CD4-positive, alpha-beta T cell treated with Interleukin-12 subunit alpha and Interleukin-12 subunit beta, for 1 hour (primary cell): ENCODE measurements at places on chromosomes 5 and 9.
A peak's percentile ranks its signal among the peaks of the same experiment; 100 is the strongest.

DNA sequence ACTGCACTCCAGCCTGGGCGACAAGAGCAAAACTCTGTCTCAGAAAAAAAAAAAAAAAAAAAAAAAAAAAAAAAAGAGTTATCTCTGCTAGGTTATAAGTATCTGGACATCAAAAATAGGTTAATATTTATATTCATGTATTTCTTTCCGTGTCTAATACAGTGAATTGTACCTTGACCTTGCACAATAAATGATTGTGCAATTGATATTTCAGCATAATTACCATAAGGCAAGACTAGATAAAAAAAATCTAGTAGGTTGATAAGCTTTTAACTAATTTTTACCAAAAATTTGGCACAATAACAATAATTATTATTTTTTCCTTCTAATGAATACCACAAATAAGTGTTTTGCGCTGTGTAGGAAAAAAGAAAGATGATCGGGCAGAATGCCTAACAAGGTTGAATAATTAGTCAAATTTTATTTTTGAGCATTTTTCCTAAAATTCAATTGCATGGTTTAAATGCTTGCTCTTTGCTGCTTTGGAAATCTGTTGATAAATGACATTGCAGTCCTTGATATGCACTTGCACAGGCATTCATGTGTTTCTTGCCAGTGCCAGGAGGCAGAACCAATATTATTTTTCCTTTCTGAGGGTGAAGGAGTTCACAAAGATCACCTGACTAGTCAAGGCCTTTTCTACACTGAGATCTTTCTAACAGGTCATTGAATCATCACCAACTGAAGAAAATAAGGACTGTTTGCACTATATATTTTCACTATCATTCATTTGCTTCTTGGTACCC lies 127.5 kb downstream of the ARRDC3 start:
- no peak for DNase-seq

DNA sequence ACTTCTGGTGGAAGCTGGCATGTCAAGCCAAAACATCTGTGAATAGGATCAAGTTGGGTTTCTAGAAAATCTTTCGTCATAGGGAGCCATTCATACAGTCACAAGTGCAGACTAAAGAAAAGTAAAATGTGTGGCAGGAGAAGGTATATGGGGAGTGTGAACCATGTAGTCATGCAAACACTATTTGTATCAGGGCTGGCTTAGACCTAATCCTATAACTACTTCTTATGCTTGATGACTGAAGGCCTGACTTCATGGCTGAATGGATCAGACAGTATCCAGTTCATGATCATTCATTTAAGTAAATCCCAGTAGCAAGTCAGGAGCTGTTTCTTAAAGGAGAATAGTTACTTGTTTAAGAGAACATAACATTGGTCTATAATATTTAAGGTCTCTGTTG lies 63.8 kb upstream of the DAPK1 start:
- DNase-seq, result no peak

GRCh38 chr9:70085241-70085640 lies 41.6 kb downstream of the MAMDC2 start:
- DNase-seq, result no peak

DNA sequence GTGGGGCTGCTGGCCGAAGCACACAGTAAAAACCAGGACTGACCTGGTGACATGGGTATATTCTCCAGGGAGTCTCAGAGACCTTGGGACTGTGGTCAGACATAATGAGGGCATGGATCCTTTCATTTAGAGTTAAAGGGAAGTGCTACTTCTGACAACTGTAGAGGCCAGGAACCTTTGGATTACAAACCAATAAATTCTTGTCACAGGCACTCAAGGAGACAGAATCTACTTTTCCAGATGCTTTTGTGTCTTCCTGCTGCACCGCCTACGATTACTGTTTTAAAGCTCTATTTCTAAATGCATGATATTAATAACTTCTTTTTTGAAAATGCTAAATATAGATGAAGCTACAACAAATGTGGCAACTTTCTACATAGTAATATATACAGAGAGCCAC lies 106.5 kb upstream of the LPAR1 start:
- DNase-seq, result no peak

DNA sequence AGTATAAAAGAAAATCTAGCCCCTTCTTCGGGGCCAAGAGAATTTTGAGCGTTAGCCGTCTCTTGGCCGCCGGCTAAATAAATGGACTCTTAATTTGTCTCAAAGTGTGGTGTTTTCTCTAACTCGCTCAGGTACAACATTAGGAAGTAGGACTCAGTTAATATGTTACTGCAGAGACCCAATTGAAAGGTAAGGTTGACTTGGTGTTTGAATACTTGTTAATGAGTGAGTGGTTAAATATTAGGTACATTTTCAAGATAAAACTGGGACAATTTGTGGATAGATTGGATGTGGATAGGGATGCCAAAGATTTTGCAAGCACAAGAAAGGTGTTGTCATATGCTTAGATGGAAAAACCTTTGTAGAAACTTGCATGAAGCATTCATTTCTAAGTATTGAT lies 1177.3 kb upstream of the CDH18 start:
- DNase-seq, result no peak

- no peak for DNase-seq
Observed at GRCh38 chr9:108885643-108886348, 23.7 kb downstream of the ACTL7A start.

DNA sequence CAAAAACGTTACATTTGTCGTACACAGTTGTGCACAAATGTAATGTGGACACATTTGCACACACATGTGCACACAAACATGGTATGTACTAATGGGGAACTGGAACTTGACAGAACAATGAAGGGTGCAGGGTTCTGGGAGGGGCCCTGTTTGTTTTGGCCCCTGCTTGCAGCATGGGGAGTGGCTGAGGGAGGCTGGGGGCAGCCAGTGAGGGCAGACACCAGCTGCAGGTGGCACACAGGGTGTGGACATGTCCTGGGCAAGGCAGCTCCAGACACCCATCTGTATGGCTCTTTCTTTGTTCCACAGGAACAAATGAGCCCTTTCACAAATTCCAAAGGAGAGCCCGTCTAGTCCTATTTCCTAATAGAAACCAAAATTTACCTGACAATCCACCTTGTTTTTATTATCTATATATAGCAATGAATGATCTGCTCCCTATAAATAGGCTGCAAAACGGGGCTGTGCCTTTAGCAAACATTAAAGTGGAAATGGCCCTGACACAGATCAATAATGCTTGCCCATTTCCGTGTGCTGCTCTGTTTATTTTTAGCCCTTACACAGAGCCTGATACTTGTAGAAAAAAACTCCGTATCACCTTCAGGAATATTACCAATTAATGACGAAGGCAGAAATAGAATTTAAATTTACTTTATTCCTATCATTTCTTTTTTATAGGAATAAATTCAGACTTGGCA lies 26.4 kb downstream of the MARCHF3 start:
- no peak for DNase-seq

- DNase-seq, result no peak
Observed at GRCh38 chr5:181133610-181134231, 2.8 kb upstream of the OR2V1 start.

GRCh38 chr5:40999142-40999541 lies 72.0 kb downstream of the MROH2B start:
- no peak for DNase-seq

DNA sequence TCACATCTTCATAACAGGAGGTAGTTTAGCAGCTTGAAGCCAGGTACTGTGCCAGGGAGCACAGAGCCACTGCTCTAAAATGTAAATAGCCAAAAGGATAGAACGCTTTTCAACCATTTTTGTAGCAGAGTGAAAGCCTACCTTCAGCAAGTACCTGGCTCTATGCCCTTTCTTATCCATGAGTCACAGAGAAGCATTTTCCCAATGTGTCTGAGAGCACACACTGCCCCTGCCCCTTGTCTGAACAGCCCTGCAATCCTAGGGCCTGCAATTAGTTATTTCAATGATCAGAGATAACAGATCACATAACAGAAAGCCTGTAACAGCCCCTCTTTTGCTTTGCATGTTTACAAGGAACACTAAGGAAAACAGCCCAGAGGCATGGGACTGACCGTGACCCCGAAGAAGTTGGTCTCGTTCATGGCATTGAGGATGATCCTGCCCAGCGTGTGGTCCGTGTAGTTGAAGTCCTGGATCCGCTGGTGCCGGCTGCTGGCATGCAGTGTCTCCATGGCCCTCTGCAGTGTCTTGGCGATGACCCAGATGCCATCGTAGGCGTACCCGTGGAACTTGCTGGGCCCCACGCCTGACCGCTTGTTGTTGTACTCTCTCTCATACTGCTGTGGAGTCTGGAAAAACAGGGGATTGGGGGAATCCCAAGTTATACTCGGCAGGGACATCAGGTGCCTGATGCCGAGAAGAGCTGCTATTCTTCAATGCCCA lies 198.3 kb upstream of the TBC1D2 start:
- no peak for DNase-seq

DNA sequence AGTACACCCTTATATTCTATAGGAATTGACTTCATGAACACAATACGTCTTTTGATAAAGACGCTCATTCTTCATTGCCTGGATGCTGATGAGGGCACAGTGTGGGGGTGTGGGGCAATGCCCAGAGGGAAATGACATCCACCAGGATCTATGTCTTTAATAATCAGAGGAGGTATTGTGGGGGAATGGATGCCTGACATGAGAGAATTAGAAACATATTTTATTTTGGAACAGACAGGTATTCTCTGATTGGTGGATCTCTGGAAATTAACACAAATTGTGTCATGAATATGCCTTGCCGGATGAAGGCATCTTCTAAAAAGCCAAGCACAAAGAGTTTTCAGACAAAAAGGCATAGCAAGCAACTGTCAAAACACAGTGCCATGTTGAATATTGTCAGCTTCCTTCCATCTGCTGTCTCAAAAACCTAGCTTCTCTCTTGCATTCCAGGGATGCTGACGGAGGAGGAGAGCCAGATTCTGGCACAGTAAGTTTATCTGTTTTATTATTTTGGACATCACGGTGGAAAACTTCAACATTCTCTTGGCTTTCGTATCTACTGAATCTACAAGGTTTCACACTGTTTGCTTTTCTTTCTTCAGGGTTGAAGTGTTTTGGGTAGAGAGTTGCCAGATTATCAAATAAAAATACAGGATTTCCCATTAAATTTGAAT lies 3.9 kb upstream of the C5orf58 start:
- DNase-seq, result no peak

DNA sequence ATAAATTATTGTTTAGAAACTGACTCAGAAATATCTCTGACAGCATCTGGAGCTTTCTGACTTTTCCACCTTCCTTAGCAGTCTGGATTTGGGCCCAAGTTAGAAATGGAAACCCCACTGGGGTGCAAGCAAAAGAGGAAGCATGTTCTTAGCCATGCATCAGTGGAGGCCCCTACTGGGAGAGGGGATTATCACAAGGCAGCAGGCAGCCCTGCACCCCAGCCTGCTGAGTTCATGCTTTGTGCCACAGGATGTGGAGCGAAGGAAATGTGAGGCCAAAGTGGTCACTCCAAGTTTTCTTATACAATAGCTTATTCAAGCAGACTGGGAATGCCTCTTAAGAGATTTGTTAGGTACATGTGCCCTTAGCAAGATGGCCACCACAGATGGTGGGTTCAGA lies 146.5 kb upstream of the TLX3 start:
- DNase-seq, result no peak

- no peak for DNase-seq
Observed at GRCh38 chr5:17723876-17724275, 89.6 kb downstream of the TAF11L14 start.

GRCh38 chr5:82244151-82244550 lies 34.0 kb downstream of the RPS23 start:
- no peak for DNase-seq

GRCh38 chr5:132389585-132390286 lies 20.2 kb downstream of the SLC22A5 start:
- DNase-seq, result no peak

DNA sequence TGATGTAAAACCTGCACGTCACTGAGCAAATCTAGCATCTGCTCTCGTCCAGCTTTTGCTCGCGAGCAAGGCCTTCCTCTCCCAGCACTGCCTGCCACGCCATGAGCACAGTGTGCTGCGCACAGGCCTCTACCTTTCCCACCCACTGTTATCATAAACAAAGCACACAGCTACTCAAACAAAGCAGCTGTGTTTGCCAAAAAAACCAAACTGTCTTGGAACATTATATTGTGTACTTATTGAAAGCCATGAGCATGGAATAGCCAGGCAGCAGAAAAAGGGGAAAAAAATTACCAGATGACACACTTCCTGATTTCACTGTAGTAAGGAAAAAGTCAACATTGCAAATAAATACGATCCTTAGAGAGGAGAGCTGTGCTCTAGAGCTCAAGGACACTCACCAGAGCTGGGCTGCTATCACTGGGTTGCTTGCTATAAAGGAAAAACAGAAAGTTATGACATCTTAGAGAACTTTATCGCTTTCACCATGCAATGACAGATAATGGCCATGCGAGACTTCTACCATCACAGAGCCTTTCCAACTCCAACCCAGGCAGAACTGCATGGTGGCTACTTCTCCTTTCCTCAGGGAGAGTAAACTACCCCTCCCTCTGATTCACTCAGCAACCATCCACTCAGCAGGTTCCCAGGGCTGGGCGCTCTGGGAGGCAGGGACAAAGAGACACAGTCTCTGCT lies 69.6 kb downstream of the EPB41L4B start:
- no peak for DNase-seq

DNA sequence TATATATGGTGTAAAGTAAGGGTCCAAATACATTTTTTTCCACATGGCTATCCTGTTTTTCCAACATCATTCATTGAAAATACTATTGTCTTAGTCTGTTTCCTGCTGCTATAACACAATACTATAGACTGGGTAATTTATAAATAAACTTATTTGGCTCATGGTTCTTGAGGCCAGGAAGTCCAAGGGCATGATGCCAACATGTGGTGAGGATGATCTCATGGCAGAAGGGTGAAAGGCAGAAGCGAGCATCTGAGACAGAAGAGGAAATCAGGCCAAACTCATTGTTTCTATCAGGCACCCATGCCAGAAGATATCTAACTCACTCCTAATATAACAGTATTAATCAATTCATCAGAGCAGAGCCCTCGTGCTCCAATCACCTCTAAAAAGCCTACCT lies 42.6 kb downstream of the ANKRD55 start:
- peak; percentile 29 for DNase-seq

- DNase-seq, result no peak
Observed at GRCh38 chr9:86459191-86459590, 105.0 kb upstream of the TUT7 start.

- no peak for DNase-seq
Observed at GRCh38 chr9:11893331-11893730, 799.9 kb upstream of the TYRP1 start.

DNA sequence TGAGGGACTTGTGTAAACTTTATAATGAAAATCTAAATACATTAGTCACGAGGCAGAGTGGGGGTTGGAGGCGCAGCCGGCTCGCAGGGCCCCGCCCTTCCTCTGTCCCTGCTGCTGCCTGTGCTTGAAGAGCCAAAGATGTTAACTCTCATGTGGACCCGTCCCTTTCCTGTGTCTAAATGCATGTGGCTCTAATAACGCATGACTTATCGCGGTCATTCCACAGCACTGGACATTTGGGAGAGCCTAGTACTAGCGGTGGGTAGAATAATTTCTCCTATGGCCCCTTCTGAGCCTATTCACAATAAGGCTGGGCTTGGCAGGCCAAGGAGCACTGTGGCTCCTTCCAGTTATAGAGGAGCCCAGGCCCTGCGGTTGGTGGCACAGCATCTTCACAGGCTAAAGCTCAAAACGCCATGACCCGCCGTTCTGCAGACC lies 82.3 kb upstream of the SIMC1 start:
- DNase-seq, result no peak

- no peak for DNase-seq
Observed at GRCh38 chr9:6634444-6634843, 11.1 kb downstream of the GLDC start.
